ENCODE measurements at places on chromosomes 4 and X.

GRCh38 chr4:94887027-94887426 lies 129.3 kb downstream of the BMPR1B start:
- no peak for DNase-seq

DNA sequence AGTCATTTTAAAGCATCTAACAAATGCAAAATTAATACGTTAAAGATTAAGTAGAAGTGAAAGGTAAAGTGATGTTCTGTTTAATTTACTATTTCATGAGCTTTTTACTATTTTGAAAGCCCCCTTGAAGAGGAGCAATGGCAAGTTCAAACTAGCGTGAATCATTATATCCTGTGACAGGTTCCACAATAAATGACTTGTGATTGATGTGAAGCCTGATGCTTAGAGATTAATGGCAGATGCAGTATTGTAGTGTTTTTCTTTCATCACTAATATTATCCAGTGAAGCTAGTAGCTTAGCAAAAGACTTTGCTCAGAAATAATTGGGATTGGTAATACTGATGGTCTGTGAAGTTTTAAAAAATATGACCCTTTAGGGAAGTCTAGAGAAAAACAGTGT lies 57.3 kb downstream of the STOX2 start:
- no peak for DNase-seq

DNA sequence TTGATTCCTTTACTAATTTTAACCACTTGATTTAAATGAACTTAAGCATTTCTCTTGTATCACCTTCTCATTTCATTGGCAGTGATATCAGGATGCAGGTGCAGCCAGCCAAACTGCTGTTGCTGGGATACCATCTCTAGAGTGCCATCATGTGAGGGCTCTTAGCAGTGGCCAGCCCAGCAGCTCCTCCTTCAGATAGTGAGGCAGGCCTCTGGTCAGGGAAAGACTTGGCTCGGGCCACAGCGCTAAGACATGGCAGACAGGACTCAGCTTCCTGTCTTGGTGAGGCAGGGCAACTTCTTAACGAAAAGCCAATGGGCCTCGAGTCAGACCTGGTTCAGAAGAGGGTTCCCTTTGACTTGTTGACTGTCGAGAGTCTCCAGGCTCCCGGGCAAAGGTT lies 50.0 kb downstream of the NOP14 start:
- no peak for DNase-seq

GRCh38 chrX:24243188-24243587 lies 70.7 kb downstream of the SUPT20HL2 start:
- no peak for DNase-seq

DNA sequence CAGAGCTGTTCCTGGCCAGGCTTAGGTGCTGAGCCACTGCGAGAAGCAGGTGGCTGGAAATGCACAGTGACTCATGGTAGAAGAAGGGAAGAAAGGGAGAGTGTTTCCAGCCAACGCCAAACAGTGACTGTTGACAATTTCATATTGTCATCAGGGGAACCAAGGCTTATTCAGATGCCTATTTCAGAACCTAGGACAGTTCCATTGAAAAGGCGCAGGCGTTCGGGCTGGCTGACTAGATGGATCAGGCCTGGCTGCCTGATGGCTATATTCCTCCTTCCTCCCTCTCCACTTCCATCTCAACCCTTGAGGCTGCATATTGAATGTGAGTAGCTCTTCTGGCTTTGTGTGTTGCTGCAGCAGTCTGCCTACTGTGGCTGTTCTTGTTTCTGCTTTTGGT lies 73.0 kb upstream of the FRMPD4 start:
- DNase-seq = peak; percentile 30

DNA sequence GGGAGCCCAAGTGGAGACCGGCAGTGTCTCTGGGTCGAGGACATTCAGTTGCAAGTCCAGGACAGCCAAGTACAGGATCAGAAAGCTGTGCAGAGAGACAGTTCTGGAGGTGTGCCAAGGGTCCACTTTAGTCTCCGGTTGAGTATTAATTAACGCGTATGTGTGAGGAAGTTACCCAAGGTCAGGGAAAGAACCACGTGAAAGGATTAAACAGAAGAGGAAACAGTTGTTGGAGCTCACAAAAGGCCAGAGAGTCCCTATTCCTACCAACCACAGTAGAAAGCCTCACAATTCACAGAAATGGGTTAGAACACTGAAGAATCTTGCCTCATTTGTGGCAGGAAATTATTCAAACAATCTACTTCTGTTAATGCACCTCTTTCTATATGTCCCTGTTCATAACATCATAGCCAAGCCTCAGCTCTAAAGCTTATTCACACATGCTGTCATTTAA lies 17.9 kb upstream of the NSUN7 start:
- no peak for DNase-seq

DNA sequence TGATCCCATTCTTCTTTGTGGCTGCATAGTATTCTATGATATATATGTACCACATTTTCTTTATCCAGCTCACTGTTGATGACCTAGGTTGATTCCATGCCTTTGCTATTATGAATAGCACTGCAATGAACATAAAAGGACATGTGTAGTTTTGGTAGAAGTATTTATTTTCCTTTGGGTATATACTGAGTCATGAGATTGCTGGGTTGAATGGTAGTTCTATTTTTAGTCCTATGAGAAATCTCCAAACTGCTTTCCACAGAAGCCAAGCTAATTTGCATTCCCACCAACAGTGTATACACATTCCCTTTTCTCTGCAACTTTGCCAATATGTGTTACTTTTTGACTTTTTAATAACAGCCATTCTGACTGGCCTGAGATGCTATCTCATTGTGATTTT lies 278.3 kb downstream of the PCDH18 start:
- DNase-seq = peak; percentile 36

Data from EL (cell line).